ENCODE measurements at places on chromosomes 5 and 9. TPM values are rescaled to one million over a fixed set of nuclear protein-coding genes. Genes with fewer than 3 reads are reported as not detected.

PPP3R2 gene
- total RNA-seq: not detected

MYOZ3 gene
- not detected for total RNA-seq

IFNA7 gene
- not detected for total RNA-seq

FAM169A gene
- total RNA-seq: 4.2 TPM

C5 gene
- total RNA-seq: 12.9 TPM

MAMDC2 gene
- 0.29 TPM for total RNA-seq

MEIKIN gene
- total RNA-seq: not detected

ORM2 gene
- not detected for total RNA-seq

DIRAS2 gene
- total RNA-seq: 0.01 TPM

SCGB3A1 gene
- not detected for total RNA-seq

EPB41L4A gene
- total RNA-seq: 1.5 TPM

SH3PXD2B gene
- 16.5 TPM for total RNA-seq

TAF11L5 gene
- total RNA-seq: not detected

IL13 gene
- total RNA-seq: not detected

PCDH1 gene
- 2.4 TPM for total RNA-seq

TMEM174 gene
- total RNA-seq: not detected

TSLP gene
- total RNA-seq: not detected

IL7R gene
- total RNA-seq: 0.46 TPM

CIZ1 gene
- 82.4 TPM for total RNA-seq

QRFP gene
- total RNA-seq: not detected

NR4A3 gene
- total RNA-seq: 2.1 TPM

ZNF883 gene
- 0.91 TPM for total RNA-seq

CCNO gene
- total RNA-seq: 9.6 TPM

SQSTM1 gene
- total RNA-seq: 1,350 TPM

PRRT1B gene
- total RNA-seq: 0.70 TPM

PHPT1 gene
- 312 TPM for total RNA-seq

ECSCR gene
- total RNA-seq: not detected

ZNF618 gene
- 7.8 TPM for total RNA-seq

LRRC19 gene
- total RNA-seq: not detected

Measured in A549 treated with CORT108297 at 1 μM for 4 hours (cell line).